ENCODE measurements at places on chromosomes 5 and 9.

DNA sequence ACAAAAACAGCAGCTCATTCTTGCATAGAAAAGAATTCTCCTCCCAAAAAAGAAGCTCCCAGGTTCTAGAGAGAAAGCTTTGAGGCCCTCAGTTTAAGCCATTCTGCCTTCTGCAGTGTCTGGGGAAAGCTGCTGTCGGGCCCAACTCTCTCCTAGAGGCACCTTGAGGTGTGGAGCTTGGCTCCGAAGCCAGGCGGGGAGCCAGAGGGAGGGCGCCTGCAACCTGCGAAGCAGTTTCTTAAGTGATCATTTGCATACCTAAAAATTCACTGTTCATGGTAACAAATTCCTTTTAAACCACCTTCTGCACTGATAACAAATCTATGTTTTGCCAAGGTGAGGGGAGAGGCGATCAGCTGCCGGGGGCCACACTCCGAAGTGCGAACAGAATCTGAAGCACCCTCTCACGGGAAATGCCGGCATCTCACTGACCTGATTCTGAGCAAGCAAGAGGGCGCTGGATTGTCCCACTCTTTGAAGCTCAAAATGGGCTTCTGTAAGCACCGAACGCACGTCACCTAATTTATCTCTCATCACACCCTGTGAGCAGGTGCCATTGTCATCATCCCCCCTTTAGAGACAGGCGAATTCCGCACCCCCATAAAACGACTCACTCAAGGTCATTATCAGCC lies 86.1 kb downstream of the GTF3C4 start:
- DNase-seq: peak; percentile 27

GRCh38 chr9:135141183-135141774 lies 53.8 kb downstream of the OLFM1 start:
- no peak for DNase-seq

GRCh38 chr5:10831419-10831818 lies 70.4 kb upstream of the DAP start:
- no peak for DNase-seq

- no peak for DNase-seq
Observed at GRCh38 chr5:92923885-92924284, 657.1 kb downstream of the NR2F1-AS1 start.

- no peak for DNase-seq
Observed at GRCh38 chr5:111228520-111229220, 4.5 kb downstream of the CAMK4 start.

- no peak for DNase-seq
Observed at GRCh38 chr5:124134941-124135340, 611.5 kb downstream of the ZNF608 start.

All from cardiac muscle cell (in vitro differentiated cells and primary cell).